Sigmoid colon (tissue), 7 donors: ENCODE measurements at places on chromosomes 4 and X.

- no peak for DNase-seq
- H3K27ac ChIP-seq, result no peak overlapping the region
- no peaks in the 10 kb centered on the region for H3K27me3 ChIP-seq
- no peaks in the 10 kb centered on the region for H3K36me3 ChIP-seq
- no peaks in the 10 kb centered on the region for H3K4me1 ChIP-seq
- no peak overlapping the region for H3K4me3 ChIP-seq
These were observed 98.3 kb upstream of the ATOH1 start for GRCh38 chr4:93730251-93730650.

DNA sequence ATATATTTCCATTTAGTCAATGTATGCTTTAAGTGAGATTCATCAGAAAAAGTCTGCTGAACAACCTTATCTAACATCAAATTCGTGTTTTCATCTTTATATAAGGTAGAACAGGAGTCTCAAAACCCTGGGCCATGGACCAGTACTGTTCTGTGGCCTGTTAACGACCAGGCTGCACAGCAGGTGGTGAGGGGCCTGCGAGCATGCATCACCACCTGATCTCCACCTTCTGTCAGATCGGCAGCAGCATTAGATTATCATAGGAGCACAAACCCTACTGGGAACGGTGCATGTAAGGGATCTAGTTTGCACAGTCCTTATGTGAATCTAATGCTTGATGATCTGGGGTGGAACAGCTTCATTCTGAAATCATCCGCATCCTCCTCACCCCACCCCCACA is 3.2 kb downstream of the CTSO start:
- H3K4me1 ChIP-seq, result no peaks in the 10 kb centered on the region
- H3K27ac ChIP-seq, result no peak overlapping the region
- DNase-seq, result no peak
- no peak overlapping the region for H3K4me3 ChIP-seq

DNA sequence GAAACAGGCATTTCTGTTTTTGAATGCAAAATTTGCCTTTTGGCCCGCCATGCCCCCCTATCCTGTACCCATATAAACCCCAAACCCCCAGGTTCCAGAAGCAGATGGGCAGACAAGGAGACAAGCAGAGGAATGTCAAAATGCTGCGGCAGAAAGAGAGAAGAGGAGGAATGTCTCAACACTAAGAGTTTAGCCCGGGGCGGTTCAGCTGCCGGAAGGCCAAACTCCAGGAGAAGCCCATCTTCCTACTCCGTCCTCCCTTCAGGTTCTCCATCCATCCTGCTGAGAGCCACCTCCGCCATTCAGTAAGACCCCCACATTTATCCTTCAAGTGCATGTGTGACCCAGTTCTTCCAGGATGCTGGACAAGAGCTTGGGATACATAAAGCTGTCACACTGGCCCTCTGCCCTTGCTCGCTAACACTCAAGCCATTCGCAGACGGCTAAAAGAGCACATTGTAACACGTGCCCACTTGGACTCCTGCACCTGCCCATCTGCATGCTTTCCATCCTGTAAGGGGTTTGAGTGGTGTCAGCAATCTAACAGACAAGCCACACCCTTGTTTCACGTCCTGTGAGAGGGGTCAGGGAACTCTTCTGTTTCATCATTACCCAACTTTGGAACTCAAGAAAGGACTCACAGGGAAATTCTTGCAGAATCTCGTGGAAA is 31.3 kb downstream of the TLR10 start:
- no peak overlapping the region for H3K4me3 ChIP-seq
- DNase-seq, result no peak
- H3K27me3 ChIP-seq, result no peaks in the 10 kb centered on the region

GRCh38 chr4:182192511-182193181 is 50.6 kb upstream of the TENM3 start:
- H3K27me3 ChIP-seq, result no peaks in the 10 kb centered on the region
- peaks cover 7% of the 10 kb centered on the region for H3K4me1 ChIP-seq
- no peaks in the 10 kb centered on the region for H3K36me3 ChIP-seq
- no peak for DNase-seq
- H3K27ac ChIP-seq, result no peak overlapping the region
- no peak overlapping the region for H3K4me3 ChIP-seq

DNA sequence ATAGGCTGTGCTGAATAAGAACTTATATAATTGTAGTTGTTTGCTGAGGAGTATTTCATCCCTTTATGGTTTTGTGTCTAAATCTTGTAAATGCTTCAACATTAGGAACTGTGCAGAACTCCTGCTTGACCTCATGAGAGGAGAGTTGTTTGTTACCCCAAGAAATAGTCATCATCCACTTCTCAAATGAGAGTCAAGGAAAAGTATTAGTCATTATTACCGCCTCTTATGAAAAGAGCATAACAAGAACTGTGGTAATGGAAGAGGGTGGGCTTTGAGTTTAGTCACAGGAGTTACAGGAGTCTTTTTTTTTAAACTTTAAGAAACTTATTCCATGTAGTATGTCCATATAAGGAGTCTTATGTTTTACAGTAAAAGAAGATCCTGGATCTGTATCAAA is 132.9 kb downstream of the RAP1GDS1 start:
- H3K27me3 ChIP-seq, result no peaks in the 10 kb centered on the region
- H3K4me1 ChIP-seq, result no peaks in the 10 kb centered on the region
- H3K4me3 ChIP-seq, result no peak overlapping the region
- H3K27ac ChIP-seq, result no peak overlapping the region
- no peak for DNase-seq

DNA sequence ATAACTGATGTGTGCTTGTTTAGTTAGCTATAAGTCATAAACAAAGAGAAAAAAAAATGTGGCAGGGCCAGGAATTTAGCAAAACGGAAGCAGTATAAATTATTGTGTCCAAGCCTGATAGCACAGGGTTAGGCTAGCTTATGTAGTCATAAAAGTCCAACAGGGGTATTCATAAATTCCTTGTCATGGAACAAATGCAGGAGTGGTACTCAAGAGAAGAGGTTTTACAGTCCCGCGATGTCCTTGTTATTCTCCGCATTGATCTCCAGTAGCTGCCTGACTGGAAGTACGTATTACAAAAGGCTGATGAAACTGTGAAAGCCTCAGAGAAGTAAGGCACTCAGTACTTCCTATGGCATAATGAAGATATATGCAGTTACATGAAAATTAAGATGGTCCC is 336.9 kb upstream of the TRAM1L1 start:
- no peaks in the 10 kb centered on the region for H3K4me1 ChIP-seq
- no peaks in the 10 kb centered on the region for H3K36me3 ChIP-seq
- no peak overlapping the region for H3K27ac ChIP-seq

GRCh38 chr4:77665381-77666069 is 59.9 kb downstream of the CXCL13 start:
- no peak overlapping the region for H3K4me3 ChIP-seq
- H3K27me3 ChIP-seq, result no peaks in the 10 kb centered on the region
- H3K4me1 ChIP-seq, result no peaks in the 10 kb centered on the region
- no peaks in the 10 kb centered on the region for H3K36me3 ChIP-seq
- no peak for DNase-seq
- H3K27ac ChIP-seq, result no peak overlapping the region

DNA sequence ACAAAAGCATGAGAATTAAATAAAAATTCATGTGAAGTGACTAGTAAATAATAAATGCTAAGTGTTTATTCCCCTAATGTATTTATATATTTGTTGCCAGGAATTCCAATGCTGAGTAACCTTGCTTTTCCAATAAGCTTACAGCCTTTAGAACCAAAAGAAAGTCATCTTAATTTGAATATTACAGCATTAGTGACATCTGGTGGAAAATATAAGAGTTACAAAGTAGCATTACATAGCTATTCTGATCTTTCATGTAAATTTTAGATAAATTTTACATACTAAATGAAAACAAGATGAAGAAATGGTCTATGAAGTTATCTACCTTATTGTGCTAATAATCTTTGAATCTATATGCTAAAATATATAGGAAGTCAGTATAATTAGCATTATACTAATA is 10.4 kb downstream of the MAD2L1 start:
- H3K4me3 ChIP-seq, result no peak overlapping the region
- DNase-seq, result no peak
- no peaks in the 10 kb centered on the region for H3K27me3 ChIP-seq
- no peaks in the 10 kb centered on the region for H3K36me3 ChIP-seq
- H3K27ac ChIP-seq, result peak overlapping the region; percentile 74
- H3K4me1 ChIP-seq, result peaks cover 22% of the 10 kb centered on the region

GRCh38 chrX:84205276-84205675 is 17.3 kb upstream of the RPS6KA6 start:
- H3K27me3 ChIP-seq, result no peaks in the 10 kb centered on the region
- H3K36me3 ChIP-seq, result no peaks in the 10 kb centered on the region
- H3K27ac ChIP-seq, result no peak overlapping the region
- H3K4me1 ChIP-seq, result no peaks in the 10 kb centered on the region
- no peak for DNase-seq

- H3K4me3 ChIP-seq, result no peak overlapping the region
- H3K27ac ChIP-seq, result no peak overlapping the region
- no peak for DNase-seq
- H3K36me3 ChIP-seq, result no peaks in the 10 kb centered on the region
- H3K27me3 ChIP-seq, result no peaks in the 10 kb centered on the region
- no peaks in the 10 kb centered on the region for H3K4me1 ChIP-seq
These were observed 222.8 kb upstream of the TEX13C start for GRCh38 chrX:125096870-125097269.
